ENCODE measurements at places on chromosomes 1 and 21.
A peak's percentile ranks its signal among the peaks of the same experiment; 100 is the strongest.

DNA sequence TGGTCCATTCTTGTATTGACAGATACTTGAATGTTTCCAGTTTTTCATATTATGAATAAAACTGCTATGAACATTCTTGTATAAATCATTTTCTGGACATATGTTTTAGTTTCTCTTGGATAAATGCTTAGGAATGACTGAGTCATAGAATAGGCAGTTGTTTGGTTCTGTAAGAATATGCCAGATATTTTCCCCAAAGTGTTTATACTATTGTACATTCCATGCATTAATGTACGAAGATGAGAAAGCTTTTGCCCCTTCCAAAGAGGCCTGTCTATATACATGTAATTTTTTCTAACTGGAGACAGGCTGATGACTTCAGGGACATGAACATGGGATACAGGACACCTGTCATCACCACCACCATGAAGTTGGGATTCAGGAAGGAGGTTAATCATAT is 11.3 kb downstream of the NBPF3 start:
- DNase-seq, result peak; percentile 41

- no peak for DNase-seq
Measured at GRCh38 chr1:200415227-200415626, 5.4 kb upstream of the ZNF281 start.

GRCh38 chr1:32045772-32046171 is 27.0 kb upstream of the TMEM39B start:
- DNase-seq, result no peak

DNA sequence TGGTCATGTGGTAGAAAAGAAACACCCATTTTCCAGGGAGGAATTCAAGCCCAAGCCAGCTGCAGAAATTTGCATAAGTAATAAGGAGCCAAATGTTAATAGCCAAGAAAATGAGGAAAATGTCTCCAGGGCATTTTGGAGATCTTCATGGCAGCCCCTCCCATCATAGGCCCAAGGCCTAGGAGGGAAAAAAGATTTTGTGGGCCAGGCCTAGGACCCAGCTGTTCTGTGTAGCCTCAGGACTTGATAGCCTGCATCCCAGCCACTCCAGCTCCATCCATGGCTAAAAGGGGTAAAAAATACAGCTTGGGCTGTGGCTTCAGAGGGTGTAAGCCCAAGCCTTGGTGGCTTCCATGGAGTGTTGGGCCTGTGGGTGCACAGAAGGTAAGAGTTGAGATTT is 21.4 kb upstream of the LYPD8 start:
- no peak for DNase-seq

- no peak for DNase-seq
Measured at GRCh38 chr1:3250624-3251023, 181.6 kb downstream of the PRDM16 start.

GRCh38 chr1:197096137-197096536 is 29.1 kb upstream of the F13B start:
- no peak for DNase-seq

- DNase-seq, result no peak
Measured at GRCh38 chr1:63023171-63023570, 239.2 kb downstream of the ATG4C start.

- no peak for DNase-seq
Measured at GRCh38 chr1:10738061-10739058, 58.1 kb downstream of the CASZ1 start.

DNA sequence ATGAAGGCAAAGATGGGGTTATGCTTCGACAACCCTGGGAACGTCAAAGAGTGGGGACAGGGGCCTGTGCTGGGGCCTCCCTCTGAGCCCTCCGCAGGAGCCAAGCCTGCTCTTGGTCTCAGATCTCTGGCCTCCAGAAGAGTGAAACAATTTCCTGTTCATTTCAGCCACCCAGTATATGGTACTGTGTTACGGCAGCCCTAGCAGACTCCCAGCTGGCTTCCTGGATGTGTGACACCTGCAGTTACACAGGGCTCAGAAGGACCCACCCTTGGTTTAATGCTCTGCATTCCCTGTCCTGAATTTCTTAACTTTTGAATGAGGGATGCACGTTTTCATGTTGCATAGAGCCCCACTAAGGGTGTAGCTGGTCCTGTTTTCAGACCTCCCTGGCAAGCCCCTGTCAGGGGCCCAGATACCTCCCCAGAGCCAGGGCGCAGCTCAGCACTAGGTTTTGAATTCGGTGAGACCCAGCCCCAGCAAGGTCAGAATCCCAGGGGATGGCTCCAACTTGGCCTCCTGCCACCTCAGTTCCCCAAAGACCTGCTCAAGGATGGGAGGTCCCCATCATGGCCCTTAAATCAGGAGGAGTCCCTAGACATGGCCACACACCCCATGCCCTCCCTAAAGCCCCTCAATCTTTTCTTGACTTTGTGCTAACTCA is 79.0 kb upstream of the IFFO2 start:
- DNase-seq, result no peak

- peak; percentile 28 for DNase-seq
Measured at GRCh38 chr1:155598842-155599331, 11.1 kb upstream of the MSTO1 start.

DNA sequence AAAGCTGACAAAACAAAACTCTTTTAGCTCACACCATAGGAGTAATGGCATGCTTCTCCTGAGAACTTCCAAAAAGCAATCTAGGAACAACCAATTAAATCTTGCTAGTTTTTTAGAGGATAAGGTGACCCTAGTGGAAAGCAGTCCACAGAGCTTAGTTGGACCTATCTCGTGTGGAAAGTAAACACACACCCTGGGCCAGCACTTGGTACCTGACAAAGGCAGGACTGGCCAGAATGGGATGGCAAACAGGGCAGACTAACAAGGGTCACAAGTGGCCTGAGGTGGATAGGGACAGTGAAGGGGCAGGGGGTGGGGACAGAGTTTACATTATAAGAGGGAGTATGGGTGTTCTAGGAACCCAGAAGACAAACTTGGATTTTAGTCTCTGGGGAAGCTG is 22.0 kb downstream of the FMO4 start:
- no peak for DNase-seq

DNA sequence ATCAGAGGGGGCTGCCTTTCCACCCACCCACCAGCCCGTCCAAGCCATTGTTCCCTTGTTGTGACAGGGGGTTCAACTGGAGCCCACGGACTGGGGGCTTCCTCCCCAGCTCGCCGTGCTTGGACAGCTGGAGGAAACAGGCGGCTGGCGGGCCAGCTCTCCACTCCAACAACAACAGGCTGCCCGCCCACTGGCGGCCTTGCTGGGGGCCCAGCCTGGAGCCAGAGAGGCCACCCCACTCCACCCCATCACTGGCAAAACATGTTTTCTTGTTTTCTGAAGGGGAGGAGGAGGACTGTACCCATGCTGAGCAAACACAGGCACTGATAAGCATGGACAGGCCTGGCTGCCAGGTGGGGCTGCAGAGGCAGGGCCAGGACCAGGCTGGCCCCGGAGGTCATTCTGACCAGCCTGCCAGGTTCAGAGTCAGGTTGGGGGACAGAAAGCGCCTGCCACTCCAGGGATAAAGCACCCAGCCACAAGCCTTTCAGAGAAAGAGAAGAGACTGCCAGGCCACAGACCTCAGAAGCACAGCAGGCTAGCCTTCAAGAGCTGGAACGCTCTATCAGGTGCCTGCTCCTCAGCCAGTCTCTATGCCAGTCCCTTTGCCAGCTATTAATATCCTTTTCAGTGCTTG is 32.8 kb downstream of the GJA4 start:
- no peak for DNase-seq

DNA sequence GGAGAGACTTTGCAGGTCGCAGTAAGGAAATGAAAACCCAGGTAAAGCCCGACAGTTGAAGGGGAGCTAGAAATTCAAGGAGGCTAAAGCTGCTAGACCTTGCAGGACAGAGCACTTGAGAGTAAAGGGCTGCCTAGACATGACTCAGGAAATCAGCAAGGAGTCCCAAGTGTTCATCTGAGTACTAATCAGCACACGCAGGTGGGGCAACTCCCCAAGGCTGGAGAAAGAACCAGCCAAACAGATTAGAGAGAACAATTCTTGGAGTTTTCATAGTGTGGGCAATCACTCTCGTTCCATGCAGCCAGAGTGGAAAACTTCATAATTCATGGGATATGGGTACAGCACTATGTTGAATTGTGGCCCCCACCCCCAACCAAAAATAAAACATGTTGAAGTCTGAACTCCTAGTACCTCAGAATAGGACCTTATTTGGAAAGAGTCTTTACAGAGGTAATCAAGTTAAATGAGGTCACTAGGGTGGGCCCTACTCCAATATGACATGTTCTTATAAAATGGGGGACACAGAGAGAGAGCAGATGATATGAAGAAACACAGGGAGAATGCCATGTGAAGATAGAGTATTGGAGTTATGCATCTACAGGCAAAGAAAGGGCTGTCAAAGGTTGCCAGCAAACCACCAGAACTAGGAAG is 28.0 kb downstream of the SYDE2 start:
- DNase-seq, result no peak

DNA sequence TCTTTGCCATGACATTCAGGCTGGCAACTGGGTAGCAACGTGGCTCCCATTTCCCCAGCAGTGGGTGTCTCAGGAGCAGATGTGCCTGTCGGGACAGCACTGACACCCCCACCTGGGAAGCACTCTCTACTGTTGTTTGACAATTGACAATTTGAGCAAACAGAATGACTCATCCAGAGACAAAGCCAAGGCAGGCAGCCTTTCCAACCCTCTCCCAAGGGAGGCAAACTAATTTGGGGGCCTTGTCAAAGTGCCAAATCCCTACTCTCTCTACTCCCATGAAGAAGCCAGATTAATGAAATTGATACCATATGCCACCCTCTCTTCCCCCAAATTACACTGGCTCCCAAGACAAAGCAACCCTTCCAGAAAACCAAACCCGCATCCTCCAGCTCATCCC is 65.6 kb downstream of the GRIK3 start:
- DNase-seq, result no peak

DNA sequence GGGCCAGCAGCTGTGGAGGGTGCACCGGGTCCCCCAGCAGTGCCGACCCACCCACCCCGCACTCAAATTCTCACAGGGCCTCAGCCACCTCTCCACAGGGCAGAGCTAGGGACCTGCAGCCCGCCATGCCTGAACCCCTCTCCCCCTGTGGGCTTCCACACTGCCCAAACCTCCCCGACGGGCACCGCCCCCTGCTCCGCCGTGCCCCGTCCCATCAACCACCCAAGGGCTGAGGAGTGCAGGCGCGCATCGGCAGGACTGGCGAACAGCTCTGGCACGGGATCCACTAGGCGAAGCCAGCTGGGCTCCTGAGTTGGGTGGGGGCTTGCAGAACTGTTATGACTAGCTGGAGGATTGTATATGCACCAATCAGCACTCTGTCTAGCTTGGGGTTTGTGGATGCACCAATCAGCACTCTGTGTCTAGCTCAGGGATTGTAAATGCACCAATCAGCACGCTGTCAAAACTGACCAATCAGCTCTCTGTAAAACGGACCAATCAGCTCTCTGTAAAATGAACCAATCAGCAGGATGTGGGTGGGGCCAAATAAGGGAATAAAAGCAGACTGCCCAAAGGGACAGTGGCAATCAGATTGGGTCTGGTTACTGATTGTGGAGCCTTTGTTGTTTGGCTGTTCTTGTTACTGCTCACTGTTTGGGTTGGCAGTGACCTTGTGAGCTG is 12.4 kb upstream of the RCAN3 start:
- DNase-seq, result no peak

DNA sequence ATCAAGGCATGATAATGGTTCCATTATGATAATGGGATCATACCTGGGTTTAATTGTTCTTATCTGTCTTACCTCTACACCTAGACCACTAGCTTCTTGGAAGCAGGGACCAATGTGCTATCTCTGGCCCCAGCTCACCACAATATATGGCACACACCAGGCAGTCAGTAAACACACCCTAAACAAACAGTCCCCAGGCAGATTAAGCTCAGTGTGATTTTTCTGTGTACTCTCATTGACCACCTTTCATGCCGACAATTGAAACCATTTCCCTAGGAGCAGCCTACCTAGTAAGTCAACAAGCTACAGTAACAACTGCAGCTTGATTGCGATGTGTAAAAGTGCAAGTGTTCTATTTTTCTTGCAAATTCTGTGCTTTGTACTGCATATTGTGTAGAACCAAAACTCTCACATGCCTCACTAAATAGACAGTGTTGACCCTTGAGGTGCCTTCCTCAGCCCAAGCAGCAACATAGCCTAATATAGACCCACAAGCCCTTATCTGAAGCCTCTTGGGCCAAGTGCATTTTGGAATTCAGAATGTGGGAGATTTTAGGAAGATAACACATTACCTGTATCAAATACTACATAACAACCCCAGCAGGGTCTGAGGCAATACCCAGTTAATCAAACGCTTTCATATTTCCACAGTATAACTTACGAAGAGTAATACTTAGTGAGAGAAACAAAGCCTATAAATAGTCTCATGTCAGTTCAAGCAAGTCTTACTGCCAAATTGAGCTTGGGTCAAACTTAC is 32.0 kb downstream of the INPP5B start:
- no peak for DNase-seq

DNA sequence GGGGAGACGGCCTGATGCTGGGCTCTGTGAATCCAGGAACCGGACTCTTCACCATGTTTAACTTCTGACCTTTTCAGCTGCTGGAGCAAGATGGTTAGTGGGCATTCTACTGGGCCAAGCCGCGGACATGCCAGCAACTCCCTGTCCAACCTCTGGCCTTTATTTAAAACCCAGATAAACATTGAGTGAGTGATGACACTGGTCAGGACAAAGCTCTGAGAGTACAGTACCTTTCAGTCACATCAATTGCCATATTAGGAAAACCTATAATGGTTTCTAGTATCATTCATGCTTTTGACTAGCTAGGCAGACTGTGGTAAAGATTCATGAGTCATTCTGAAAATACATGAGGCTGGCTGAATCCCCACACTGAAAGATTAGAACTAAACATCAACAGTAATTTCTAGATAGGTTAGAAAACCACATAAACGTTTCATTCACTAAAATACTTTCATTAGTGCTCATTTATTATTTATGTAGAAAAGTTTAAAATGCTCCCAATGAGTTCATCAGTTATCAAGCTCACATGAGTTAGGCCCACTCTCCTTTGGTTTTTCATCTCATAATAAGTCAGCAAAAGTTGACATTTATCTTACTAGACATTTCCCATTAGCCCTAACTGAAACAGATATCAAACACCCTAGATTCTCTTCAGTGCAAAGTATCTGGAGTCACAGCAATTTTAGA is 7.1 kb upstream of the ACTA1 start:
- DNase-seq, result peak; percentile 65

DNA sequence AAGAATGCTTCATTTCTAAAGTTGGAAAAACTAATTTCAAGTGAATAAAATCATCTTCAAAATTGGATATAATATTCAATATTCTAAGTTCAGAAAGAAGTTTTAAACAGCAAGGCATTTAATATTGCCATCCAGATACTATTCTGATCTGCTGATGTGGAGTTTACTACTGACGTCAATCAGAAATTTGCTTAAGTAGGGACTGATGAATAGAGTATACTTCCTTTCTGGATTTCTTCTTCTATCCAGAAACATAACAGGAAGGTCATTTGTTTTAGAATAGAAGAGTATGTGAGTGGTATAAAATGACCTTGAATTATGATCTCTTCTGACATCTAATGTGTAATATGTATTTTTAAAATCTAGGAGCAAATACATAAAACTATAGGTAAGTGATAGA is 308.1 kb upstream of the ADGRL2 start:
- DNase-seq, result no peak

Measured in hepatic stellate cell (primary cell).